NCI-H2227 treated with DMSO at 0.1 percent for 48 hours (cell line): ENCODE measurements at places on chromosomes 12 and 14.

- DNase-seq = no peak
Measured at GRCh38 chr14:77837926-77838325, 38.0 kb downstream of the ADCK1 start.

GRCh38 chr12:49264466-49264872, 413 bp upstream of the TUBA1C start:
- DNase-seq = no peak

DNA sequence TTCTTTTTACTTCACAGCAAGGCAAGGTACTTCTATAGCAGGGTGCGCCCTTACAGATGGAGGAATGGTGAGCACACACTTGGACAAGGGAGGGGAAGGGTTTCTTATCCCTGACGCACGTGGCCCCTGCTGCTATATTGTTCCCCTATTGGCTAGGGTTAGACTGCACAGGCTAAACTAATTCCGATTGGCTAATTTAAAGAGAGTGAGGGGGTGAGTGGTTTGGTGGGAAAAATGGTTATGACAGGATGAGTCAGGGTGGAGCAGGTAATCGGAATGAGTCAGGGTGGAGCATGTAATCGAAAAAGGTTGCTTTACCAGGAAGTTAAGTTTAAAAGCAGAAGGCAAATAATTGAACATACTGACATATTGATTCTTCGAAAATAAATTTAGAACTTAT, 23.7 kb upstream of the RAB21 start:
- no peak for DNase-seq

DNA sequence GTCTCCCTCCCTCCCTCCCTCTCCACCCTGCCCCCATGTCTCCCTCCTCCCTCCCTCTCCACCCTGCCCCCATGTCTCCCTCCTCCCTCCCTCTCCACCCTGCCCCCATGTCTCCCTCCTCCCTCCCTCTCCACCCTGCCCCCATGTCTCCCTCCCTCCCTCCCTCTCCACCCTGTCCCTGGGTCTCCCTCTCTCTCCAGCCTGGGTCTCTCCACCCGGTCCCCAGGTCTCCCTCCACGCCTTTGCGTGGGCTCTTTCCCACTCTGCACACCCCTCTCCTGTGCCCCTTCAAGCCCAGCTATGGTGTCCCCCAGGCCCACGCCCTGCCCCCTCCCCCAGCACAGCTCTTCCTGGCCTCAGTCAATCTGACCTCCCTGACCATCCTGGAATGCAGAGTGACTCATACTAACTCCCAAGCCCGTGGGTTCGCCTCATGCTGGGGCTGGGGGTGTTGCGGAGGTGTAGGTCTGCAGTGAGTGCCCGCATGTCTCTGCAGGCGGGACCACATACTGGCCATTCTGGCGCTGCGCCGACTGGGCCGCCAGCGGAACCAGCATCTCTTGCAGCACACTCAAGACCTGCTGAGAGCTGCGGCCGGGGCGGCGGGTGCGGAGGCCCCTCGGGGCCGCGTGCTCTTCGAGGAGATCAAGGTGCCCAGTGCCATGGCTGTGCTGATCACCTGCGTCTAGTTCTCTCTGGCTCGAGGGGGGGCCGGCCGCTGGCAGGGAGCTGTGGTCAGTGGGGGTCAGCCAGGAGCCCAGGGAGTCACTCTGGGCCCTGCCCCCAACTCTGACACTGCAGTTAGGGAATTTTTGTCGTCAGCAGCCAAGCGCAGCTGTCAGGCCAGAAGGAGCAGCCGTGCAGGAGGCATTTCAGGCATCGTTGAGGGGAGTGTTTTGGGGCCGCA, 13.5 kb upstream of the TNFAIP2 start:
- DNase-seq = no peak

DNA sequence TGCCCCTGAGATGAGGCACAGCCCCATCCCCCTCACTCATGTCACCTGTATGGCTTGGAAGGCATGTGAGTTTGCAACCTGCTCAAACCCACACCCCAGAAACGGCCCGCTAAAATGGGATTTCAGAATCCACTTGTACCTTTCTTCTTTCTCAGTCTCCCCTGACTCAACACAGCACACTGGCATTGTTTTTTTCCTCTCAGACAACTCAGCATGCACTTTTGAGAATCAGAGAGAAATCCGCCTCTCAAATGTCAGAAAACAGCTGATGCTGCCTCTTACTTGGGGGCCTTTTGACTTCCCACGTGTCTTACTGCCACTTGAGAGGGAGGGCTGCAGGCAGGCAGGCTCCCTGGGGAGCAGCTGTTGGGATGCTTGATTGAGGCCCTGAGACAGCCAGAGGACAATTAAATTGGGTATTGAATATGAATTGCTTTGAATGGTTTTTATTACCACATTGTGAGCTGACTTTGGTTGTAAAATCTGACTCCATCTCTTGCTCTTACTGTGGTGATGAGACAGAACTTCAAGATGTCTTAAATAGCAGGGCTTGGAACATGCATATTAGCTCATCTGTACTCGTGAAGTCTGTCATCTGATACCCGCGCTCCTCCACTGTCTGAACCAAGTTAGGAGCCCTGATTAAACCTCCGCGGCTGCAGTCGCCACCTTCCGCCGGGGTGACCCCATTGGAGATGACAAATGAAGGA, 96.6 kb downstream of the APAF1 start:
- peak; percentile 75 for DNase-seq

- no peak for DNase-seq
Measured at GRCh38 chr12:47186246-47186645, 106.5 kb upstream of the AMIGO2 start.

- peak; percentile 77 for DNase-seq
Measured at GRCh38 chr12:89244536-89244935, 107.8 kb downstream of the DUSP6 start.

GRCh38 chr12:79344855-79345847, 345.6 kb downstream of the PAWR start:
- peak; percentile 34 for DNase-seq

GRCh38 chr12:19369691-19370148, 69.6 kb upstream of the AEBP2 start:
- no peak for DNase-seq

DNA sequence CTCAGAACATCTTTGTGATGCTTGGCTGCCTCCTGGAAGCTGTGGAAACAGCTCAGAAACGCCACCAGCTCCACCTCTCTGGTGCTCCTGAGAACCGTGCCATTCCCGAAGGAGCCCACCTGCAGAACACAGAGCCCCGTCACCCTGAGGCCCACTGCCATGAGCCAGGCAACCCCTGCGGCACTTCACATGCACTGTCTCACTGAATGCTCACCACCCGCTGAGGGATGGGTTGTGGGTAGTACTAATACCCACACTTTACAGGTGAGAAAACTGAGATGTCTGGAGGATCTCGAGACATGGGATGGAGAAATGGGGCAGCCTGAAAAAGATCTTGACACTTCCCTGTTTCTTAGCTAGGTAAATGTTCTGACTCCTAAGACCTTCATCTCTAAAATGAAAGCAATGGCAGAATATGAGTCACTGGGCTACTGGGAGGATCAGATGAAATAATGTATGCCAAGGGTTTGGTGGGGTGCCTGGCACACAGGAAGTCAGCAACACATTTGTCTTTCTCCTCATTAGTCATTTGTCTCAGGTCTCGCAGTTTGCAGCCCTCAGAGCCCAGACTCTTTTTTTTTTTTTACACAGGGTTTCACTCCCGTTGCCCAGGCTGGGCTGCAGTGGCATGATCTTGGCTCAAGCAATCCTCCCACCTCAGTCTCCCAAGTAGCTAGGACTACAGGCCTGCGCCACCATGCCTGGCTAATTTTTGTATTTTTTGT, 5.3 kb downstream of the OASL start:
- no peak for DNase-seq

- DNase-seq = no peak
Measured at GRCh38 chr14:103136388-103137271, 13.4 kb downstream of the TNFAIP2 start.

GRCh38 chr12:105330931-105331804, 677 bp downstream of the C12orf75 start:
- DNase-seq = no peak

DNA sequence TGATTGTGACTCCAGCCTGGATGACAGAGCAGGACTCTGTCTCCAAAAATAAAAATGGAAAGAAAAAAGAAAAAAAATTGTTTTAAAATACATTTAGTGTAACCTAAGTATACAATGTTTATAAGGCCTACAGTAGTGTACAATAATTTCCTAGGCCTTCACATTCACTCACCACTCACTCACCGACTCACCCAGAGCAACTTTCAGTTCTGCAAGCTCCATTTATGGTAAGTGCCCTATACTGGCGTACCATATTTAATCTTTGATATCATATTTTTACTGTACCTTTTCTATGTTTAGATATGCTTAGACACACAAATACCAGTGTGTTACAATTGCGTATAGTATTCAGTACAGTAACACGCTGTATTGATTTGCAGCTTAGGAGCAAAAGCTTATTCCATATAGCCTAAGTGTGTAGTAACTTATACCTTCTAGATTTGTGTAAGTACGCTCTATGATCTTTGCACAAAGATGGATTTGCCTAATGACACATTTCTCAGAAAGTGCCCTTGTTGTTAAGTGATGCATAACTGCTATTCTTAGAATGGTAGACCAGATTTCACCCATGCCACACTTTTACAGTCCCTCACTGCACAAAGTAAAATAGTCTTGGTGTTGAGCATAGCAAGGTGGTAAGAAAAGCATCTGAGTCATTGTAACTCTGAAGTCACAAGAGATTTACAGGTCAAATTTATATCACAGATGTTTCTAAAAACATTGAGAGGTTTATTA, 151.9 kb downstream of the LRRK2 start:
- no peak for DNase-seq

- no peak for DNase-seq
Measured at GRCh38 chr14:88993946-88994345, 169.5 kb downstream of the TTC8 start.

- DNase-seq = no peak
Measured at GRCh38 chr14:74019408-74020137, 424 bp downstream of the BBOF1 start.

GRCh38 chr14:80350707-80351106, 139.4 kb upstream of the DIO2 start:
- no peak for DNase-seq

DNA sequence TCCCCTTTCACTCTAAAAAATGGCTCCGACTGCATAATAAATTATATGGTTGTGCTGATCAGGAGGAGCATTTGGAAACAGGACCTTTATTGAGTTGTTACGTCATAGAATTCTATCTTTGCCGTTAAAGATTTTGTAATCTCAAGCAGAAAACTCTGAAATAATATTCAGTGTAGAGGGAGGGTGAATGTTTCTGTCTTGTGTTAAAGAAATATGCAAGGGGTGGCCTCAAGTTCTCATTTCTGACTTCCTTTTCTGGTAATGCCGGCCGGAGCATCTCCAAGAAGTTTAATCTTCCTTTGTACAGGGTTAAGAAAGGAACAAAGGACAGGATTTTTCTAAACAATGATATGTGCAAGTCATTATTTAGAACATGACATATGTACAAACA, 165.1 kb downstream of the SLC38A4 start:
- DNase-seq = no peak

- no peak for DNase-seq
Measured at GRCh38 chr12:123270214-123271000, 1.2 kb downstream of the CDK2AP1 start.

DNA sequence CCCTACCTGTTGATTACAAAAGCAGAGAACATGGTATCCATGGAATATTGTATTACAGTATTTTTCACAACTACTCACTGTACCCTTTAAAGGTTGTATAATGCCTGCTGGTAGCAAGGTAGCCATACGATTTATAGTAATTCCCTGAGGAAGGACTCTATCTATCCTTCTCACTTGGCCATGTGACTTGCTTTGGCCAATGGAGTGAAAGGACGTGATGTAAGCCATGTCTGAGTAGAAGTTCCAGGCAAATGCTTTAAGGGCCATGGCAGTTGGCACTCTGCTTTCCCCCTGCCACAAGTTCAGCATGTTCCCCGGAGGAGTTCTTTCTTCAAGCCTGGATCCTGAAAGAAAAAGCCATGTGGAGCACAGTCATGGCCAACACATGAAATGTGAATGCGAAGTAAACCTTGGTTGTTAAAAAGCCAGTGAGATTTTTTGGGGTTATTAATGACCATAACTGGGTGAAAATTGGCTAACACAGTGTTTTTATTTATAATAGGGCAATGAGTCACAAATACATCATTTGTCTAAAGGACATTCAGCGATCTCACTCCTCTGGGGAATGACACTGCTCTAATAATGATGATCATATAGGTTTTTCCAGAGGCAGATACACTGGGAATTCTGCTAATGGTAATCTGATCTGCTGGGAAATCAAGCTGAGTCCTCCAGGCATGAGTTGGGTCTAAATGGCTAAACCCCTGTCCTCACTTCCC, 67.4 kb upstream of the SLC38A2 start:
- DNase-seq = no peak

- no peak for DNase-seq
Measured at GRCh38 chr12:114286145-114286544, 119.8 kb downstream of the TBX5 start.

GRCh38 chr14:99360774-99361595, 89.0 kb upstream of the BCL11B start:
- DNase-seq = no peak

DNA sequence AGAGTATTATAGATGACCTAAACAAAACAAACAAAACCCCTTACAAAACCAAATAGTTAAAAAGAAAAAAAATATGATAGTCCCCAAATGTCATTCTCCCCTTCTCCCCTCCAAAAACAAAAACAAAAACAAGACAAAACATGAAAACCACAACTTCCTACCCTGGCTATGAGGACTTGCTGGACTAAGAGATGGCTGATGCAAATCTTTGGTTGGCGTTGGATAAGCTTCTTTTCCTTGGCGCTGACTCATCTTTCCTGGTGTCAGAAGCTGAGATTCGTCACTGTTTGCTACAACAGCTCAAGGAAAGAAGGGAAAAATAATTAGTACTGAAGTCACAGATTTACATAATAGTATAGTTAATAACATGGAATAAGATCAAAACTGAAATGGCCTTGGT, 102.5 kb upstream of the BBS10 start:
- no peak for DNase-seq

DNA sequence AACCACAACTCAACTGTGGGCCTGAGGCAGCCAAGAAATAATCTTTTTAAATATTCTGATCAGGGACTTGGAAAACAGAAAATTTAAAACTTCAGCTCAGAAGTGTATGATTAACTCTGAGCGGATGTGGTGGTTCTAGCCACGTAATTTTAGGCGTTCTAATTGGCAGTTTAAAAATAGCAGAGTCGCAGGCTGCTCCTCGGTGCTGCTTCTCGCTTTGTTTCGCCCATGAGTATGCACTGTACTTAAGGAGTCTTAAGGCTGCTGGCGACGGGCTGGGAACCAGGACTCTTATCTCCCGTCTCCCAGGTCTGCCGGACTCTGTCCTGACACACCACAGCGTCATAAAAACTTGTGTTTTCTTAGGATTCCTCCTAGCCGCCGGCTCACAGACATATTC, 113.4 kb upstream of the PELI2 start:
- DNase-seq = peak; percentile 37

GRCh38 chr14:26685401-26685800, 87.6 kb upstream of the NOVA1 start:
- DNase-seq = no peak

- DNase-seq = no peak
Measured at GRCh38 chr12:87136330-87136976, 880.3 kb upstream of the MGAT4C start.

DNA sequence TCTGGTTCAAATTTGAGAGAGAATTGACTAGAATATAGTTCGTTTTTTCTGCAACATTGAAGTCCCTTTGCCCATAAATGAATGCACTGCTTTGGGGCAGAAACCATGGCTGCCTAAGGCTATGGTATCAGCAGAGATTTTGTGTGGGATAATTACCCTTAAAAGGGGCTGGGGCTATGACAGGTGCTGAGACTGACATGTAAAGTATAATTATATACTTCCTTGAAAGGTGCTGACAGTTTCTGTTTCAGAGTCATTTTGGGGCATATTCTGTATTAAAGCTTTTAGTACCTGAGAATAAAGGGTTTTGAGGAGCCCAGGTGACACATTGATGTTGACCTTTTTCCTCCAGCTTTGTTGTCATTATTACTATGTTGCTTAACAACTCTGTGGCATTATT, 150.3 kb upstream of the PTPRQ start:
- DNase-seq = peak; percentile 90
